Lung microvascular endothelial cell (primary cell): ENCODE measurements at places on chromosomes 12 and 14. TPM values are rescaled to one million over a fixed set of nuclear protein-coding genes. Genes with fewer than 3 reads are reported as not detected.

Gene CD27
- total RNA-seq, result not detected in 2 replicates

Gene CEBPE
- total RNA-seq, result not detected in 2 replicates

DNA sequence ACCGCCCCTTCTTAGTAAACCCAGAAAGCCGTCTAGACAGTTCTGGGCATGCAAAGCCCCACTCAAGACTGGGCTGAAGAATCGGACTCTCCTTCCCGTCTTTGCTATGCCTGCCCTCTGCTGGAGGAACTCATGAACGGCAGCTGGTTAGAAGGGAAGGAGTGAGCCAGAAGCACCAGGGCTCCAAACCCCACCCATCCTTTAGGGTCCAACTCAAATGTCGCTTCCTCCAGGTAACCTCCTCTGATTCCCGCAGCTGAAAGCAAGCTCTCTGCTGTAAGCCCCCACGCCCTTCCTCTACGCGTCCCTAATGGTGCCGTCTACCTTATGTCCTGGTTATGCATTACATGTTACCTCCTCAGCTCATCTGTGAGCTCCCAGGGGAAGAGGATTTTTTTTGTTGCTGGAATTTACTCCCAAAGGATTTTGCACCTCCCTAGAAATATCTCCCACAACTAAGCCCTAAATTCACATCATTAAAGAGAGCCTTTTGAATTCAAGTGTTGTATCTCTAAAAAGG lies 59.0 kb upstream of the SCN8A start:
- DNase-seq, result peak; percentile 84

DNA sequence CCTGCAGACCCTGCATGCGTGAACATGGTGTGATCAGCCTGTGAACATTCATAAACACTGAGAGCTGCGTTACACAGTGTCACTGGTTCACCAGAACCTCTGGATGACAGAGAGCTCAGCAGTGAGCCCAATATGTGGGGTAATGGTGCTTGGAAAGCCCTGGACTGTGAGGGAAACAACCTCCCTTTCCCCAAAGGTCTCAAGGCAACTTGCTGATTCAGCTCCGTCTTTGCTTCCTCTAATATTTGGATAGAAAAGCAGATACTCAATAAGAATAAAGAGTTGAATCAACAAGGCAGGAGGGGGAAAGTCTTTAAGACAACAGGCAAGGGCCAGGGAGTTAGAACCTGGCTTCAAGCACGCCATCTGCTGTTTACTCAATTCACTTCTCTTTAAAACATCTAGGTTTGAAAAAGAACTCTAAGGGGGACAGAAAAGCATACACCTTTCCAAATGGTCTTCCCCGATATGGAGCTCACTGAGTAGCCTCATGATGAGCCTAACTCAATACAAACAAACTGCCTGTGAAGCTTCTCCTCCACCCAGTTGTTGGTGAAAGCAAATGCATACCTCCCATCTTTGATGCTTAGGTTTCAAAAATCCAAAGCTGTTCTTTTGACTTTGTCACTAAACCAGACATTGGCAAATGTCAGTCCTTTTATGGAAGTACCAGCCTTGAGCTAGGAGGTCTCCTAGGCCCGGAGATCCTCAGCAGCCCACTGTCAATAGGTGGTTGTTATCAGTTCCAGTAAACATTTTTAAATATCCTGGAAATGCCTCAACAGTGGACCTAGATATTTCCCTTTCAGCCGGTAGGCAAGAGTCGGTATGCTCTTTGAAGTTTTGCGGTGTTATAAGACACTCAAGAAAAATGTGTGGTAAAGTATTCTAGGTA lies 76.1 kb downstream of the SAMD4A start:
- DNase-seq, result peak; percentile 58

Gene ANAPC5
- total RNA-seq, result 104 and 115 TPM in 2 replicates

DNA sequence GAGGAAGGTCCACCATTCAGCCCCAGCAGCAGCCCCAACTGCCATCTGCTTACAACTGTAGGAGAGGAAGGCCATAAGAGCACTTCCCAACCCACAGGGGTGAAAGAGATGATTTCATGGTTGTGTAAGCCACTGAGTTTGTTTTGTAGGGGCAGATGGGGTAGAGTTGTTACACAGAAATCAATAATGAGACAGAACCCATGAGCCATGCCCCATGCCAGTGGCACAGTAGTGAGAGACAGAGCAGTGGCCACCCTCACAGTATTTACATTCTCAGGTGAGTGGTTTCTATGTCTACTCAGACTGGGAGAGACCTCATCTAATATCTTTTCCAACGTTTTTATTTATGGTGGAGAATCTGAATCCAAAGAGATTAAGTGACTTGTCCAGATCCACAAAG lies 68.6 kb downstream of the NUAK1 start:
- no peak for DNase-seq

DNA sequence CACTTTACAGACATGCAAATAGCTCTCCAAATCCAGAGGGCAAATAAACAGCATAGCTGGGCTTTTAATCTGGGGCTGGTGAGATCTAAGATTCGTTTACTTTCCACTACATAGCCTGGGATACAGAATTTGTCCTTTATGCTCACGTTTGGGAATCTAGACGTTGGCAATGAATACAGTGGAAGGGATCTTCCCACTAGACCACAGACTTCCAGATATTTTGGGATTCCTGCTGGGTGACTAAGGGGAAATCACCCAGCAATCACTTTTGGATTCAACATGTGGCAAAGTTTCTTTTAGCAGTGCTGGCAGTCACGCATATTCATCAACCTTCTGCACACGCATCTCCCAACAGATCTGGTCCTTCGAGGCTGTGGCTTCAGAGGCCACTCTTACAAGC lies 23.5 kb downstream of the APPL2 start:
- DNase-seq, result peak; percentile 68

- no peak for DNase-seq
Observed at GRCh38 chr14:81268016-81268416, 47.3 kb upstream of the GTF2A1 start.

DNA sequence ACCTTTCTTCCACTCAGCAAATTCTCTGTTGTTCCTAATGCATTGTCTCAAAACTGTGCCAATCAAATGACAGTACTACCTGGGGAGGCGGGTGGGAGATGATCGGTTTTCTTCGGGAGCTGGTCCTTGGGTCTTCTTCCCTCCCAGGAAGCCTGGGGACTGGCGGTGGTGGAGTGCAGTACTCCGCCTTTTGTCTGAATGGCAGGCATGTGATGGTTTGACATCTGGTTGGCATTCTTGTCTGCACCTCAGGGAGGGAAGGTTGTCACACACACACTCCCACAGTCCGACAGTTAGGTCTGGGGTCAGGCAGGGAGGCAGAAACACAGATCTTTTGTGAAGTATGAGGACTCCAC lies 114.8 kb downstream of the SNAPC1 start:
- no peak for DNase-seq

DNA sequence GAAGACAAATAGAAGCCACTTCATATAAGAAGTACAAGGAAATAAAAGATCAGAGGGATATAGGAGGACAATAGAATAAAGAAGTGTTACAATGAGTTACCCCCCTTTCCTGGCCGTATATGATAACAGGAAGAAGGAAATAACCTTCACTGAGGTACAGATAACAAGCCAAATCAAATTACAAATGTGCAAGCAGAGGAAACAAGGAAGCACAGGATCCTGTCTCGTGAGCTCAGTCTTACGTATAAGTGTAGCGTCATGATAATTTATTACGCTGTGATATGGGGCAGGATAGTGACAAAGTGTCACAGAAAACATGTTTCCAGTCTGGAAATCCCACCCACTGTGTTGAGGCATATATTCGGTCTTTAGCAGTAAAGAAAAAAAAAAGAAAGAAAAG lies 26.5 kb downstream of the CRACR2A start:
- DNase-seq, result peak; percentile 93

Gene FAM186B
- under 0.01 and 0.22 TPM in 2 replicates for total RNA-seq

DNA sequence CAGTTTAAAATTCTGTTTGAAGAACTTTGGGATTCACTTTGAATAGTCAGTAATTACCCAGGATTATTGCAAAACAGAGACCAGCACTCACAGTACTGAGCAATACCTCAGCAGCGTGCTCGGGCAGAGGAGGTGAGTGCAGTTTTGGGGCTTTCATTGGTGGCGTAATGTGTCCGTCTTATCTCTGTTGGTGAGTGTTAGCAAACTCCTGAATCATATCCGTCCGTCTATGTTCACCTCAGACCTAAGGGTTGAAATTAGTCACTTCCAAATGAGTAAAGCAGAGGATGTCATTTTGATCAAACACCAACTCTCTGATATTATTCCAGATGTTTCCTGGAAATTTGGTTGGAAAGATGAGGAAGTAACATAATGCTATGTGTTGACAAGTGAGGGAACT lies 82.8 kb downstream of the BORCS5 start:
- DNase-seq, result peak; percentile 94
